ENCODE measurements at places on chromosomes 7 and 10.

DNA sequence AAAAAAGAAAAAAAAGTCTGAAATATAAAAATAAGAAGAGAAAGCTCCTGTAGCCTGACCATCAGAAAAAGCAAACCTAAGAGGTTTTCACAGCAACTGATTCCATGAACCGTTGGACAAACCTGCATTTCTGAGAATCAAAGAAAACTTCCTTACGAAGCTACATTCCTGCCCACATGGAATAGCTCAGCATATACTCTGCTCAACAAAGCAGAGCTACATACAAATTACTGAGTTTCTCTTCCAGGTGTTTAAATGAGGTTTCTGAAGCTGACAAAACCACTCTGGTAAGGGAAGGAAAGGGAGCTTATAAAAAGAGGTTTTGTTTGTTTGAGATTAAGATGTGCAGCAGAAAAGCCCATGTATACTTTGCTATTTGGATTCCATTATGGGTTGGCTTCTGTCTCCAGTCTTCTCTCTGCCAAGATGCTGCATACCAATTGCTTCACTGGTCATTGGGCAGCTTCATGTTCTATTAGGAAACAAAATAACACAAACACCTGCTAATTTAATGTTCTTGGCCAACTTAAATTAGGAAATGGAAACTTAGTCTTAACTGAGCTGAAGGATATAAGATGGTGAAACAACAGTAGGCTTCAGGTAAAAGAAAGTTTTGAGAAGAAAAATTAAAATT, 314.1 kb downstream of the LRRTM3 start:
- DNase-seq = no peak

DNA sequence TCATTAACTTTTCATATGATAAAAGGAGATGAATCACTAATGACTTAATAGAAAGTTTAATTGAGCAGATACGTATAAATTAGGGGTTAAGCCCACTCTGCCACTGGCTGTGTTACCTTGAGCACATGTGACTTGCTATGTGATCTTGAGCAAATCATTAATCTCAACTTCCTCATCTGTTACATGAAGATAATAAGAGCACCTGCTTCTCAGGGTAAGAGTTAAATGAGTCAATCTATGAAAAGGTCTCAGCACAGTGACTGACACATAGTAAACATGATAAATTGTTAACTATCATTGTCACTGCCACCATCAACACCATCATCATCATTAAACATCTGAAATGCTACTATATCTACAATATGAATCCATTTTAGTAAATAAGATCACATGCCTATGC, 110.8 kb downstream of the TPK1 start:
- no peak for DNase-seq

GRCh38 chr10:88318803-88319202, 264.3 kb downstream of the RNLS start:
- no peak for DNase-seq

DNA sequence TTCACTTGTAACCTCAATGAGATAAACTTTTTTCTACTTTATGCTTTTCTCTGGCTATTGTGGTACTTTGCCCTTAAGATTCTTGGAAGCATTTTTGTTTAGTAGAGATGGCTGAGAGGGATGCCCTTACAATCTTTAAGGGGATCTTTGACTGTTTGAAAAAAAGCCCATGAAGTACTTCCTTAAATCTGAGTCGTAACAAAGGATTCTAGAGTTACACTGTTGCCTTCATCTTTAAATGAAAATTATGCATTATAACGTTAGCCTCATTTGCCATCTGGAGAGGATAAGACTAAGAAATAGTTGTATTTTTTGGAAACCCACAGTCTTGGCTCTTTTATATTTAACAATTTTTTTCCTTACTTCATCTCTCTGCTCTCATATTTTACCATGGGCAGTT, 37.8 kb upstream of the FZD1 start:
- no peak for DNase-seq

GRCh38 chr7:44286182-44286617, 39.2 kb downstream of the CAMK2B start:
- no peak for DNase-seq

GRCh38 chr10:123413353-123413752, 252.8 kb upstream of the GPR26 start:
- DNase-seq = no peak

DNA sequence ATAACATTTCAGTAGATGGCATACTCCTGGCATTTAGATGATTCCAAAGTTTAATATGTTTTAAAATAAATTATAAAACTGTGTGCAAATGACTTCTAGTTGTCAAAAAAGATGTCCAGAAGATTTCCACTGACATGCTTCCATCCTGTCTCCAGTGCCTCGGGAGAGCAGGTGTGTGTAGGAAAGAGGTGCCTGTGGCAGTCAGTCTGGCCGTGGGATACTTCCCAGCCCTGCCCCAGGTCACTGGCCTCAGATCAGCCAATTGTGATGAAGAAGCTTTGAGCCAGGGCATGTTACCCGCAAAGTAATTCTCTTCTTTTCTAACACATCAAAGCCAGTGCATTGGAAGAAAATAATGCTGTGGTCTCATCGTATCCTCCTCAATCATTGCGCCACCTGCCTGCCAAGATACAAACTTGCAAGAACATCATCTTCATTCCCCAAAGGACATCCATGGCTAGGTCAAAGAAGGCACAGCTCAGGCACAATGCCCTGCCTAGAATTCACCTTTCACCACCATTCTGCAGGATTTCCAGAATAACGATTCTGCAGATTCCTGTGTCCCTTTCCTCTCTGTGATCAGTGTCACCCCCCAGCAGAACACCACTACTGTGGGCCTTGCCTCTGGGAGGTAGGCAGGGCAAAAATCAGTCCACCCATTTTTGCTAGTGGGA, 6.3 kb upstream of the KCNMA1 start:
- peak; percentile 64 for DNase-seq

DNA sequence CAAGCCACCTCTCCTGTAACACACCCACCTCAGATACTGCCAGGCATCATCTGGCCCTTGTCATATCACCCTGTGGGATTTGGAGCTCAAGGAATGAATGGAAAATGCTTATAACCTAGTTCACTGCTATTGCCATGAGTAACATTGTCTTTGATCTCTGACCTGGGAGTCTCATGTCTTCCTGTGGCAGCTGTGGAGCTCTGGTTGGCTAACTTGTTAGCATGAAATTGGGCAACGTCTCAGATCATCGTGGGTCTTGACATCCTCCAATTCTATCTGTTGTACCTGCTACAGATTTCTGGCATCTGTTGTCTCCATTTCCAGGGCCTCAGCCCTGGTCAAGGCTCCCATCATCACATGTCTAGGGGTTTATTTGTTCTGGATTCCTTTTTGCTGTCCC, 2.2 kb upstream of the TMEM270 start:
- no peak for DNase-seq

DNA sequence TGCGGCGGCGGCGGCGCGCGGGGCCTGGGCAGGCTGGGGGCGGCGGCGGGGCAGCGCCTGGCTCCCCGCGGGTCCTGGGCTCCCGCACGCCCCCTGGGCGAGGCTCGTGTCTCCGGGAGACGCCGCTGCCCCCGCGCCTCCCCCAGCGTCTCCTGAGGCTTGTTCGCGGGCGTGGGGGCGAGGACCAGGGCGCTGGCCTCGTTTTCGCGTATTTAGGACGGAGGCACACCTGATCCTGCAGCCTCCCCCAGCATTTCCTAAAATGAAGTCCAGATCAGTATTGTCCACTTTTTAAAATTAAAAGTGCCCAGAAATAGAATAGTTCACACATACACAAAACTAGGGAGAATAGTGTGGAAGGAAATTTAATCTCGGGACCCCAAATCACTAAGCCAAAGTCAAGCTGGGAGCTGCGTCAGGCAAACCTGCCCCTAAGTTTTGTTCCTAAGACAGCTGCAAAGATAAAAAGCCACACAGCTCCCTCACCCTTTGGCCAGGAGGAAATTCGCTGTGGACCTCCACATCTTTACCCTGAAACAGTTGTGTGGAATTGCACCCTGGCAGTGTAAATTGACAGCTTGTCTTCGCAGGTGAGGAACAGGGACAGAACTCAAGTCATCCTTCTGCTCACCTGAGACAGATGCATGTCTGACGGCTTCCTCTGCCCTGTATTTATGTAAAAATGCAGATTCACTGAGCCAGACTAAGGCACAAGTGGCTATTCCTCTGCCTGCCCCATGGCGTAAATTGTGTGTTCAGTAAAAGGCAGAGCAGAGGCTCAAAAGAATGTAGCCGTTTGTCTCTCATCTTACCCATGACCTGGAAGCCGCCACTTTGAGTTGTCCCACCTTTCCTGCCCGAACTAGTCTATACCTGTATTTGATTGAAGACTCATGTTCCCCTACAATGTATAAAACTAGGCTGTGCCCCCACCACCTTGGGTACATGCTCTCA, 740 bp downstream of the GALNT11 start:
- DNase-seq = no peak

- DNase-seq = no peak
Measured at GRCh38 chr7:132964876-132965275, 117.0 kb downstream of the CHCHD3 start.

- DNase-seq = no peak
Measured at GRCh38 chr10:5968037-5968680, 9.2 kb downstream of the IL15RA start.

- DNase-seq = no peak
Measured at GRCh38 chr7:154978017-154978416, 24.9 kb downstream of the PAXIP1 start.

DNA sequence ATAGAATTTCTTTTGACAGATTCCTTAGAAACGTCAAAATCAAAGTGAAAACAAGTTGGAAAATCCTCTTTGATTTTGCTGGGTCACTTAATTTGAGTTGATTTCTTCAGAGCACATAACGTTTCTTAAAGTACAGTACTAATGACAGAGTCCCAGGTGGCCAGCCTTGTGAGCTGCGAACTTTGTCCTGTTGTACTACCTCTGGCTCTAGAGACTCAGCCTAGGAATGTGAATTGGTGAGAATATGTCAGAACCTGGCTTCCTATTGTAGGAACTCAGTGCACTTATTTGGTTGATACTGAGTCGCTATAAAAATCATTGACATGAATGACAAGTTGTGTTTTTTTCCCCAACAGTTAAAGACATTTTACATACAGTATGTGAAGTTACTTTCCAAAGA, 20.2 kb downstream of the SDK1 start:
- no peak for DNase-seq

- DNase-seq = no peak
Measured at GRCh38 chr7:127254163-127254684, 1.5 kb upstream of the GRM8 start.

All from fibroblast of skin of right quadriceps (primary cell).